A549 treated with DMSO at 1 μM for 4 hours (cell line): ENCODE measurements at places on chromosomes 13 and 19. TPM values are rescaled to one million over a fixed set of nuclear protein-coding genes. Genes with fewer than 3 reads are reported as not detected.

Gene LRG1
- total RNA-seq: 0.06 to 0.34 TPM (median 0.09 TPM) in 5 replicates

Gene OR7C1
- not detected in 5 replicates for total RNA-seq

Gene RUBCNL
- total RNA-seq: 0.05 to 0.23 TPM (median 0.07 TPM) in 3 of 5 replicates, not detected in the others

Gene GPR4
- 0.07 to 0.15 TPM (median 0.09 TPM) in 4 of 5 replicates, not detected in the other for total RNA-seq

Gene RFPL4AL1
- 0.12 to 0.34 TPM (median 0.12 TPM) in 3 of 5 replicates, not detected in the others for total RNA-seq

Gene CAMSAP3
- 2.5 to 4.6 TPM (median 4.1 TPM) in 5 replicates for total RNA-seq

Gene NALCN
- total RNA-seq: 3.3 to 5.2 TPM (median 4.6 TPM) in 5 replicates

Gene PSG4
- total RNA-seq: 0.47 to 1.2 TPM (median 1.1 TPM) in 5 replicates

Gene ZNF829
- total RNA-seq: 0.45 to 0.53 TPM (median 0.50 TPM) in 5 replicates

Gene LYPD5
- 0.17 to 0.31 TPM (median 0.22 TPM) in 5 replicates for total RNA-seq

Gene CEACAM8
- not detected in 5 replicates for total RNA-seq

Gene CCL25
- not detected in 5 replicates for total RNA-seq

Gene PPM1N
- 6.3 to 7.3 TPM (median 6.6 TPM) in 5 replicates for total RNA-seq

Gene ARRDC5
- not detected in 5 replicates for total RNA-seq

Gene LILRB2
- 0.05 to 0.09 TPM (median 0.05 TPM) in 4 of 5 replicates, not detected in the other for total RNA-seq

Gene KIR2DL3
- not detected in 5 replicates for total RNA-seq

Gene SDHAF1
- 36.8 to 48.3 TPM (median 46.4 TPM) in 5 replicates for total RNA-seq

Gene ADAT3
- 2.6 to 7.2 TPM (median 5.1 TPM) in 5 replicates for total RNA-seq

Gene ZNF490
- total RNA-seq: 0.62 to 1.1 TPM (median 0.84 TPM) in 5 replicates

Gene ZNF227
- total RNA-seq: 9.7 to 13.0 TPM (median 12.0 TPM) in 5 replicates

Gene PABPC3
- total RNA-seq: 0.16 to 0.20 TPM (median 0.19 TPM) in 5 replicates

Gene TEAD2
- total RNA-seq: 14.1 to 23.1 TPM (median 18.6 TPM) in 5 replicates

Gene FLT3
- not detected in 5 replicates for total RNA-seq

Gene MAG
- total RNA-seq: not detected in 5 replicates

Gene PEG3
- total RNA-seq: not detected in 5 replicates

Gene PCDH17
- 0.01 to 0.02 TPM (median 0.01 TPM) in 3 of 5 replicates, not detected in the others for total RNA-seq

Gene ATXN8OS
- total RNA-seq: not detected in 5 replicates

Gene WDR88
- 0.09 to 0.23 TPM (median 0.16 TPM) in 3 of 5 replicates, not detected in the others for total RNA-seq

Gene ZNF665
- not detected in 5 replicates for total RNA-seq

Gene SYT5
- 2.5 to 5.1 TPM (median 3.9 TPM) in 5 replicates for total RNA-seq

Gene KIRREL2
- 0.44 to 0.74 TPM (median 0.58 TPM) in 5 replicates for total RNA-seq

Gene BEST2
- total RNA-seq: 0.06 TPM in 1 of 5 replicates, not detected in the others

Gene MBD3L2
- not detected in 5 replicates for total RNA-seq

Gene AP2S1
- 246 to 308 TPM (median 280 TPM) in 5 replicates for total RNA-seq

Gene ZNF442
- not detected in 5 replicates for total RNA-seq

Gene FUT3
- 0.07 to 0.14 TPM in 2 of 5 replicates, not detected in the others for total RNA-seq

Gene NTF4
- total RNA-seq: 0.37 to 0.85 TPM (median 0.52 TPM) in 5 replicates

Gene SF3A2
- 57.3 to 75.2 TPM (median 68.3 TPM) in 5 replicates for total RNA-seq

Gene TNFSF13B
- total RNA-seq: 0.07 to 0.25 TPM (median 0.07 TPM) in 3 of 5 replicates, not detected in the others

Gene CCDC8
- total RNA-seq: not detected in 5 replicates

Gene HPN
- total RNA-seq: 0.06 to 0.14 TPM in 2 of 5 replicates, not detected in the others

Gene DKKL1
- 0.33 to 0.78 TPM (median 0.62 TPM) in 5 replicates for total RNA-seq

Gene SYNGR4
- 2.0 to 3.6 TPM (median 2.4 TPM) in 5 replicates for total RNA-seq

Gene OVOL3
- total RNA-seq: 0.36 to 0.52 TPM (median 0.37 TPM) in 4 of 5 replicates, not detected in the other

Gene CEACAM16
- 0.09 to 0.19 TPM (median 0.13 TPM) in 4 of 5 replicates, not detected in the other for total RNA-seq

Gene SAFB
- total RNA-seq: 52.6 to 64.8 TPM (median 61.8 TPM) in 5 replicates

Gene AP1M2
- 36.2 to 50.7 TPM (median 39.6 TPM) in 5 replicates for total RNA-seq

Gene MYO16
- total RNA-seq: 0.03 to 0.09 TPM (median 0.05 TPM) in 5 replicates

Gene SLC10A2
- not detected in 5 replicates for total RNA-seq

Gene GSX1
- total RNA-seq: not detected in 5 replicates

Gene TMEM221
- total RNA-seq: 0.46 to 0.84 TPM (median 0.76 TPM) in 5 replicates

Gene INSR
- 2.4 to 3.1 TPM (median 2.9 TPM) in 5 replicates for total RNA-seq

Gene ZNF71
- 9.3 to 12.0 TPM (median 10.0 TPM) in 5 replicates for total RNA-seq

Gene IRF3
- total RNA-seq: 86.3 to 119 TPM (median 102 TPM) in 5 replicates

Gene PSG11
- total RNA-seq: not detected in 5 replicates

Gene ERICH6B
- not detected in 5 replicates for total RNA-seq

Gene TEX26
- not detected in 5 replicates for total RNA-seq

Gene KIR2DL4
- total RNA-seq: not detected in 5 replicates
